ENCODE measurements at places on chromosomes 7 and 10. TPM values are rescaled to one million over a fixed set of nuclear protein-coding genes. Genes with fewer than 3 reads are reported as not detected.

DNA sequence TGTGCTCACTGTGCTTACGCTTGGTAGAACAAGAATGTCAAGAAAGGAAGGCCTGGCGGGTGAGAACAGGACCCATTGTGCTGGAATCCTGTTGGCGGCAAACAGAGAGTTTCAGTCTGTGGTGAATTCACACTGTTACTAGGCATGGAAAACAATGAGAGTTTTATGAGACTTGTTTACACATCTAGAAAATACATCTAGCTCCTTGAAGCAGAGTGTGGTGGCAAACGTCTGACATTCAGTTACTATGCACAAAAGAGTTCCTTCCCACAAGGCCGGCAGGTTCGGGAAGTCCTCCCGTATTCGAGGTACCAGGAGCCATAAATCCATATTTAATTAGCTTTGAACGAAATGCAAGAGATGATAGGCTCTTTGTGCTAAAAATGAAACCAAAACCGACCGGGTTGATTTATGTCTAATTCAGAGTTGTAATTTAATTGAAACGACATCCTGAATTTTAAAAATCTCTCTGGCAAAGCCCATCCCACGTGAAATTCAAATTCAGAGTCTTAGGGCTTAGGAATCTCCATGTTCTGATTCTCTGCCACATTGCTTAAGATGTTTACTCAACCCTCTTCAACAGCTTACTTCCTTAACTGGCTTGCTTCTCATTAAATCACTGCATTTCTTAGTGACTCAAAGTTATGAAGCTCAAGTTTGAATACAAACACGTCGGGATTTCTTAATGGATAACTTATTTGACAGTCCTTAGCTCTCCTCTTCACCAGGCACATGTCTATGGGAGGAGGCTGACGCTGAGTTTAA is 299.9 kb upstream of the PITRM1 start:
- DNase-seq: no peak
- no peaks in the 10 kb centered on the region for H3K36me3 ChIP-seq
- peaks cover 41% of the 10 kb centered on the region for H3K4me1 ChIP-seq
- peak overlapping the region; percentile 51 for H3K4me3 ChIP-seq
- H3K27me3 ChIP-seq: no peaks in the 10 kb centered on the region

DNA sequence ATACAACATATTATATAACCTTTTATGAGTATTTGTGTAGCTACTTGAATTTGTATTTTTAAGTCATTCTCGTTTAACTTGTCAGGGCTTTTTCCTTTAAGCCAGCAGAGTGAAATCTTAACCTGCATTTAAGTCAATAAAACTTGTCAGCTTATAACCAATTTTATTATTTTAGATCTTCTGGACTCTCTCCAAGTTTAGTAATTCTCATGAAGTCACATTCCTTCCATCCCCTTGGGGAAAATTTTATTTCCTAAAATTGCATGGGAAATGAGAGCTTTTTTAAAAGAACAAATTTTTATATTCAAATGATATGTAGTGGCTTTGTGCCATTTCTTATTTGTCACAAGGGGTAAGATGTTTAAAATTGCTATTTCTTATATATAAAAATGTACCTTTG is 74.0 kb downstream of the SEPTIN7 start:
- no peaks in the 10 kb centered on the region for H3K27me3 ChIP-seq
- no peak overlapping the region for H3K4me3 ChIP-seq
- DNase-seq: no peak
- no peaks in the 10 kb centered on the region for H3K36me3 ChIP-seq

DNA sequence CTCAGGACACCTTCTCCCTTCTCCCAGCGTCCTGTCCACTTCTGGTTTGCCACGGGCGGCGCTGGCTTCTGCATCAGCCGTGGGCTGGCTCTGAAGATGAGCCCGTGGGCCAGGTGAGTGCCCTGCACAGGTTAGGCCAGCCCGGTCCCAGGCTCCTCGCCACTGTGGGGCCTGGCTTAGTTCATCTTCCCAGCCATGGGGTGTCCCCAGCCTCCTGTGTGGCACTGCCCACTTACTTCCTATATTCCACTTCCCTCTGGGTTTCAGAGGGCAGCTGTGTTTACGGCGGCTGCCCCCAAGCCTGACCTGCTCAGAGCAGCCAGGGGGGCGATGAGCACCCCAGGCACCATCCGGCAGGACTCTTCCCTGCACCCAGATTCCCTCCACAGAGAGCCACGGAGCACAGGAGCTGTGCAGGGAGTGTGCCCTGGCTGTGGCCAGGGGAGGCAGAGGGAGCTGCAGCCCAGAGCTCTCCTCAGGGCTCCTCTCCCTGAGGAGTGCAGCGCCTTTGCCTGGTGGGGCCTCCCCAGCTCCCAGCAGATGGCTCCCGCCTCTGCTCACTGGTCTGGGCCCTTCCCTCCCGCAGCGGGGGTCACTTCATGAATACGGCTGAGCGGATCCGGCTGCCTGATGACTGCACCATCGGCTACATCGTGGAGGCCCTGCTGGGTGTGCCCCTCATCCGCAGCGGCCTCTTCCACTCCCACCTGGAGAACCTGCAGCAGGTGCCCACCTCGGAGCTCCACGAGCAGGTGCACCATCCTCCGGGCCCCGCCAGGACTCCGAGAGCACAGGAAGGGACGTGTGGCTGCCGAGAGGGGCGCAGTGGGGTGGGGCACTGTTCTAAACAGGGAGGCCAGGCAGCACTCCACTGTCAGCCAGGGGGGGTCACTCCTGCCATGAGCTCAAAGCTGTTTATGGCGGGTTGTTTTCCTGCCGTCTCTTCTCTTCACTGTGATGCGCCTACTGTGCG is 6.4 kb downstream of the LFNG start:
- peaks cover 22% of the 10 kb centered on the region for H3K27me3 ChIP-seq
- peaks cover 14% of the 10 kb centered on the region for H3K4me1 ChIP-seq
- no peaks in the 10 kb centered on the region for H3K36me3 ChIP-seq
- H3K27ac ChIP-seq: no peak overlapping the region

- no peaks in the 10 kb centered on the region for H3K27me3 ChIP-seq
- no peak overlapping the region for H3K27ac ChIP-seq
- no peak overlapping the region for H3K4me3 ChIP-seq
- no peaks in the 10 kb centered on the region for H3K4me1 ChIP-seq
- no peaks in the 10 kb centered on the region for H3K36me3 ChIP-seq
Measured at GRCh38 chr7:157854066-157854891, 517.5 kb downstream of the DNAJB6 start.

DNA sequence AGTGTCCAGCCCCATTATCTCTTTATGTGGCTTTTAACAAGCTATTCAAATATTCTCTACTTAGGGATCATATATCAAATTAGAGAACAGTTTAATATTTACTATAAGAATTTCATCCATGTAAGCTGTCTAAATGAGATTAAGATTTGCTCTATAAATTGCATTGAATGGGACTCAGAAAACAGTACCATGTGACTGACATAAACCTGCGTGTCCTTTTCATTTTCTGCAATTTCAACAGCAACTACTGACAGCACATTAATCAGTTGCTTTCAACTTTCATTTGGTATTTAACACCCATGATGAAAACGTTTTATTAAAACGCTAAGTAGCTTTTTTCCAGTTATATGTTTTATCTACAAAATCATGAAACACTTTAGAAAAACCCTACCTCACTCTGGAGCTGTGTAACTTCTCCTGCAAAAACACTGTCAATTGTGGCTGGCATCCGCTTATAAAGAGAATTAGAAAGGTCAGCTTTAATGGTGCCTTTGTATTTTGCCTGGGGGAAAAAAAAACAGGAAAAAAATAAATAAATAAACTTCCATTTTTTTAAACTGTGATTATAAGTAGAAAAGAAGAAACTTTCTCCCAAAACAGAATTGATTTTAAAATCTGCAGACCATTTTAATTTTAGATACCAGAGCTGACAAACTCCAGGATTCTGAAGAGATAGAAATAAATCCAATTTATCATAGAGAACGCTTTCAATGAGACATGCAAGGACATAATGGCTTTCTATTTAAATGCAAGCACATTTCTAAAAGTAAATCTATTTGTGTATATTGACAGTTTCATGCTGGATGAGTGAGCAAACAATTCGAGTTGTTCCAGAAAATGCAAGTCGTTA is 9.2 kb downstream of the NEBL start:
- no peaks in the 10 kb centered on the region for H3K4me1 ChIP-seq
- H3K27me3 ChIP-seq: no peaks in the 10 kb centered on the region
- H3K36me3 ChIP-seq: no peaks in the 10 kb centered on the region
- no peak for DNase-seq
- no peak overlapping the region for H3K27ac ChIP-seq
- no peak overlapping the region for H3K4me3 ChIP-seq

DNA sequence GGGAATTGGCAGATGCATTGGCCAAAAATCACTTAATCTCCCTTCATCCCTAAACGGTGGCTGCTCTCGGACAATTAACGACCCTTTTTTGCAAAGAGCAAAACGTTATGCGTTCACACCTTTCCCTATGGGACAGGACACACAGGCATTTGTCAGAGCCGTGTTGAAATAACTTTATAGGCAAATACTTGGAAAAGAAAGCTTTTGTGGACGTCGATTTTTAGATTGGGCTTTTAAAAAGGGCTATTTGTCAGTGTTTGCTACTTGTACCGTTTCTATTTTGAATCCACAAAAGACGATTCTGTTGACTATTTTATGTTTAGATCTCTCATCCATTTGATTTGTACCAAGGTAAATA is 245.6 kb downstream of the SLC25A13 start:
- peaks cover 3% of the 10 kb centered on the region for H3K27me3 ChIP-seq
- DNase-seq: no peak
- no peak overlapping the region for H3K27ac ChIP-seq
- H3K4me3 ChIP-seq: peak overlapping the region; percentile 61
- H3K4me1 ChIP-seq: peaks cover 5% of the 10 kb centered on the region

Gene PARP12
- polyA plus RNA-seq: 4.6 TPM

Gene IFIT1
- 4.2 TPM for polyA plus RNA-seq

Gene SFTPA2
- 0.42 TPM for polyA plus RNA-seq

Data from psoas muscle (tissue), 8 donors.